ENCODE measurements at places on chromosomes 1 and 21. TPM values are rescaled to one million over a fixed set of nuclear protein-coding genes. Genes with fewer than 3 reads are reported as not detected.

Gene DISP3
- 0.21 TPM for total RNA-seq

Gene CENPF
- total RNA-seq = 97.3 TPM

Gene GBP5
- 95.1 TPM for total RNA-seq

Gene TMEM81
- total RNA-seq = 3.2 TPM

Gene BTF3L4
- 32.5 TPM for total RNA-seq

Gene PDZK1
- not detected for total RNA-seq

Gene DNM3
- 1.2 TPM for total RNA-seq

Gene TOE1
- total RNA-seq = 23.1 TPM

Gene CFHR4
- total RNA-seq = not detected
